HepG2 (cell line): ENCODE measurements at places on chromosomes 16 and 17. TPM values are rescaled to one million over a fixed set of nuclear protein-coding genes. Genes with fewer than 3 reads are reported as not detected.

Gene NLRC3
- not detected in 2 replicates for total RNA-seq

Gene FCSK
- 4.9 and 9.1 TPM in 2 replicates for total RNA-seq

Gene DNAI2
- not detected in 2 replicates for total RNA-seq

Gene CCL4L2
- total RNA-seq: not detected in 2 replicates

Gene TBC1D3G
- total RNA-seq: not detected in 2 replicates
